Regular cardiac myocyte (primary cell): ENCODE measurements at places on chromosomes 3 and 15. TPM values are rescaled to one million over a fixed set of nuclear protein-coding genes. Genes with fewer than 3 reads are reported as not detected.

RETNLB gene
- total RNA-seq: not detected in 2 replicates

CHST14 gene
- 7.6 and 10.9 TPM in 2 replicates for total RNA-seq

CCDC50 gene
- total RNA-seq: 104 and 150 TPM in 2 replicates

ACAN gene
- 7.0 and 7.9 TPM in 2 replicates for total RNA-seq
